Thymus (tissue), 14 donors: ENCODE measurements at places on chromosomes 12 and 14.

DNA sequence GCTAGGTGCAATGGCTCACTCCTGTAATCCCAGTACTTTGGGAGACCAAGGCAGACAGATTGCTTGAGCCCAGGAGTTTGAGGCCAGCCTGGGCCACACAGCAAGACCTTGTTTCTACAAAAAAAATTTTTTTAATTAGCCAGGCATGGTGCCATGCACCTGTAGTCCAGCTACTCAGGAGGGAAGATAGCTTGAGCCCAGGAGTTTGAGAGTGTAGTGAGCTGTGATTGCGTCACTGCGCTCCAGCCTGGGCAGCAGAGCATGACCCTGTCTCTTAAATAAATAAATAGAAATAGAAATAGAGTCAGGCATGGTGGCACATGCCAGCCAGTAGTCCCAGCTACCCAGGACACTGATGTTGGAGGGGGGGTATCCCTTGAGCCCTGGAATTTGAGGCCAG, 36.7 kb upstream of the CLIP1 start:
- DNase-seq, result no peak

DNA sequence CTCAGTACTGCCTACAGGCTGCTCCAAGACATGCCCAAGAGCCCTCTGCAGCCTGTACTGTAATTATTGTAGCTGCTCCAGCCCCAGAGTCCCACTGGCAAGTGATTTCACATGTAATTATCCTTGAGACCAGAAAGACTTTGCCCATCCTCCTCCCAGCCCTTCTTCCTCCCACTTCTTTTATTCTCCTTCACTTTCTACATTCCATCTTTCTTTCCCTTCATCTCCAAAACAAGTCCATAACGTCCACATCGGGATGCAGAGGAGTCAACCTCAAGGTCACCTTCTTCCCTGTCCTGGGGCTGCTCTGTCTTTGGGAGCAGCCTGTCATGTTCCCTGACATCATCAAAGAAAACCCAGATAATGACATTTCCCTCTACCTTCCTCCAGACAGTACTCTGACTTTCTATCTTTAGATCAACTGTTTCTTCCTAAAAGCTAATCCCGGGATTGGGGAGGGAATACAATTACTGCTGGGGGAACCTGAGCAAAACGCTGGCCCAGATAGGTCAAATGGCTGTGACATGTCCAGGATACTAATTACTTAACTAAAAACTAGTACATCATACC, 39.1 kb downstream of the SLC8A3 start:
- no peak for DNase-seq

DNA sequence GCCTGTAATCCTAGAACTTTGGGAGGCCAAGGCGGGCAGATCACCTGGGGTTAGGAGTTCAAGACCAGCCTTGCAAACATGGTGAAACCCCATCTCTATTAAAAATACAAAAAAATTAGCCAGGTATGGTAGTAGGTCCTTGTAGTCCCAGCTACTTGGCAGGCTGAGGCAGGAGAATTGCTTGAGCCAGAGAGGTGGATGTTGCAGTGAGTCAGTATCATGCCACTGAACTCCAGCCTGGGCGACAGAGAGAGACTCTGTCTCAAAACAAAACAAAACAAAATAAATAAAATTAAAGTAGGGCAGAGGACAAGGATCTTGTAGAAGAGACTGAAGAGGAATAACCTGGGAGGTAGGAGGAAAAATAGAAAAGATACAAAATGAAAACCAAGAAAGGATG, 45.5 kb upstream of the GUCY2C start:
- no peak for DNase-seq

GRCh38 chr14:52413729-52414408, 99.8 kb downstream of the PTGER2 start:
- DNase-seq, result no peak

DNA sequence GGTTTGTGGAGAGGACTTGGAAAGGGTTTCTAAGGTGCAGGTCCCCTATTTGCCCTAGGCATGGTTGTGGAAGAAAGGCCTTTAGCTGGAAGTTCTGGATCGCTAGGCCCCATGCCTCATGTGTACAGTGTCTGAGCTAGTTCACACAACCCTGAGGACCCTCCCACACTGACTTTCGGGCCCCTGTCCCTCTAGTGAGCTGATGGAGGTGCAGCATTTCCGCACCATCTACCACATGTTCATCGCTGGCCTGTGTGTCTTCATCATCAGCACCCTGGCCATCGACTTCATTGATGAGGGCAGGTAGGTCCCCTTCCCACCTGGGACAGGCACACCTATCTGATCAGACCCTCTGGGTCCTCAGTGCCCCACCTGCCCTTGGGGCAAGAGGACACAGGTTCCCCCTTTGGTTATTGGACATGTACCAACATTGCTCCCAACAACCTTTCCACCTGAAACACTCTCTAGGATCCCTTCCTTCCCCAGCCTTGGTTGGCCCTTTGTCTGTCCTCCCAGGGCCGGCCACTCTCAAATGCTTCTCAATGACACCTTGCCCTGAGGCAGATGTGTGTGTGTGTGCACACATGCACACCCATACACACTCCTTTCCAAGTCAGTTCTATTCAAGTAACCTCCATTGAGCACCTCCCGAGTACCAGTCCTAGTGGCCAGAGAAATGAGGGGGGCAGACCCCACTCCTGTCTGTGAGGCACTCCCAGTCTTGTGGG, 2.6 kb downstream of the SOAT2 start:
- DNase-seq, result no peak

- DNase-seq, result no peak
Measured at GRCh38 chr12:108879615-108880254, at the start of gene DAO. Gene DAO (plus strand): TSS chr12:108880092. CDS start chr12:108885007, 4,915 bp downstream.

DNA sequence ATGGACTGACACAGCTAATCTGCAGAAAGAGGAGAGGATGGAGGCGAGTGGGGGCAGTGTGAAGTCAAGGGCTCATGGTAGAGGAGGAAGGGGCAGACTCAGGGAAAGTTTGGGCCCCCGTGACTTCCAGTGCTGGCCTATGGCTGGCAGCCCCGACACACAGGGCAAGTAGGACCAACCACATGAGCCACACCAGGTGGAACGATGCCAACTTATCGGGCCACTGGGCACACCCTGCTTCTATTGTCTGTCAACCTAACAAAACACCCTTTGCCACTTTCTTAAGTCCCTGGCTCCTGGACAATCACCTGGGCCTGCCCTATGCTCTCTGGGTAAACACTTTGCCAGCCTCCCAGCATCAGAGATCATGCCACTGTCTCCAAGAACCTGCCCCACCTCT, 65.2 kb upstream of the PSMC1 start:
- no peak for DNase-seq

DNA sequence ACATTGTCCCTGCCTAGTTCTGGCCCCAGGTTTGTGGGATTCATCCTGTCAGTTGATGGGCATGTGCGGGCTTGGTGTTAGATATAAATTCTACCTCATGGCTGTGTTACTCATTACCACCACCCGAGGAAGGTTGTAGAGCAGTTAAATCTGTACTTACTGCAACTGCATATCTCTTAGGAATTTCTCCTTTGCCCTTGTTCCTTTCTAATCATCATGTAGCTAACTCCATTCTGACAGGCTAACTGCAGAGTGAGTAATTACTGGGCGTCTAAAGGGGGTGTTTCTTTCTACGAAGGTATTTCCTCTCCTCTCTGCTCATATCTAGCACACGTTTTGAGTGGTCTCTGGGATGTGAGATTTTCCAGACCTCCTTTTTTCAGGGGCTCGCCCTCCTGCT, 1076.7 kb downstream of the TMTC2 start:
- DNase-seq, result no peak

- no peak for DNase-seq
Measured at GRCh38 chr12:59087077-59087673, 166.9 kb upstream of the LRIG3 start.

DNA sequence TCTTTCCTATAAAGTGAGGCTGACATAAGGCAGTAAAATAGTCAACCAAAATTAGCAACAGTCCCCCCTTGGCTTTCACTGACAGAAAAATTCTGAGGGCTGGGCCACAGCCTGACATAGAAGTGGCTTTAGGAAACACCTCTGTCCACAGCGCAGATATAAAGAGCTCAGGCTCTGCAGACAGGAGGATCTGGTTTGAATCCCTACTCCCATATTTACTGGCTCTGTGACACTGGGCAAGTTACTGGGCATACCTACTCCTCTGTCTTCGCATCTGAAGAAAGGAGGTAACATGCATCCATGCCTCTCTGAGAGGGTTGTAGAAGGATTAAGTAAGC, 95.3 kb downstream of the STXBP6 start:
- DNase-seq, result no peak

GRCh38 chr12:107288414-107289127, 195.2 kb upstream of the CRY1 start:
- no peak for DNase-seq

DNA sequence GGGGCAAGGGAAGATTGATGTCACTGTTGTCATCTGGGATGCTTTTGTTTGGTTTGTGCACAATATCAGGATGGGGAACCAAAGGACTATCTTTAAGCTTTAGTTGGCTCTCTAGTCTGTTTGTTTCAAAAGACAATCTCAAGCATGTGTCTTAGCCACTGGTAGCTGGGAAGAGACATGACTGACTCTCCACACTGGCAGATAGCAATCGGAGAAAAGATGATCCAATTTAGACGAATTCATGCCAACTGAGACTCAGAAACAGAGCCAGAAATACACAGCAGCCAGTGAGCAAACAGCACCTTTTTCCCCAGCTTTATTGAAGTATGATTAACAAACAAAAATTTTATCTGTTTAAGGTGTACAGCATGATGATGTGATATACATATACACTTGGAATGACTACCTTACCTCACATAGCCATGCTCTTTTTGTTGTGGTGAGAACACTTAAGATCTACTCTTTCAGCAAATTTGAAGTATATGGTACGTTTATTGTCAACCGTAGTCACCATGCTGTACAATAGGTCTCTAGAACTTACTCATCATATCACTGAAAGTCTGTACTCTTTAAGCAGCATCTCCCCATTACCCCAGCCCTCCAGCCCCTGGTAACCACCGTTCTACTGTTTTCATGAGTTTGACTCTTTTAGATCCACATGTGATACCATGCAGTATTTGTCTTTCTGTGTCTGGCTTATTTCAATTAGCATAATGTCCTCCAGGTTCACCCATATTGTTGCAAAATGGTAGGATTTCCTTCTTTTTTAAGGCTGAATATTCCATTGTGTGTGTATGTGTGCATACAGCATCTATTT, 50.6 kb downstream of the DUSP16 start:
- no peak for DNase-seq

GRCh38 chr12:7108796-7109571, at the start of gene C1RL:
Gene C1RL (minus strand): TSS chr12:7109214. CDS start chr12:7109180, 34 bp downstream.
- DNase-seq, result peak; percentile 50
